ENCODE measurements at places on chromosomes 6 and 20. TPM values are rescaled to one million over a fixed set of nuclear protein-coding genes. Genes with fewer than 3 reads are reported as not detected.

ABHD16B gene
- total RNA-seq, result not detected

AVP gene
- total RNA-seq, result not detected

RIPPLY2 gene
- not detected for total RNA-seq

TMX4 gene
- total RNA-seq, result 18.4 TPM

TRIM40 gene
- total RNA-seq, result not detected

GPLD1 gene
- total RNA-seq, result under 0.01 TPM

C6orf47 gene
- 15.2 TPM for total RNA-seq

VWA7 gene
- total RNA-seq, result 1.6 TPM

HBS1L gene
- total RNA-seq, result 68.2 TPM

RNF182 gene
- total RNA-seq, result 4.2 TPM

BACH2 gene
- total RNA-seq, result 0.87 TPM

NT5DC1 gene
- total RNA-seq, result 13.8 TPM

CDKAL1 gene
- total RNA-seq, result 12.0 TPM

IFT52 gene
- total RNA-seq, result 19.5 TPM

NCOA5 gene
- 25.3 TPM for total RNA-seq

FOXA2 gene
- not detected for total RNA-seq

DAAM2 gene
- total RNA-seq, result not detected

RSPH4A gene
- 0.10 TPM for total RNA-seq

RALGAPA2 gene
- total RNA-seq, result 33.0 TPM

SNPH gene
- total RNA-seq, result 7.3 TPM

ELOVL2 gene
- total RNA-seq, result 0.05 TPM

SMPDL3A gene
- total RNA-seq, result 4.2 TPM

COL21A1 gene
- total RNA-seq, result 0.13 TPM

MUC21 gene
- not detected for total RNA-seq

FAM83C gene
- not detected for total RNA-seq

TAGAP gene
- total RNA-seq, result 0.07 TPM

ACOT8 gene
- 37.2 TPM for total RNA-seq

RIPOR3 gene
- not detected for total RNA-seq

MOCS1 gene
- 5.8 TPM for total RNA-seq

IPCEF1 gene
- 0.34 TPM for total RNA-seq
